ENCODE measurements at places on chromosomes 6 and 20. TPM values are rescaled to one million over a fixed set of nuclear protein-coding genes. Genes with fewer than 3 reads are reported as not detected.

ZNF831 gene
- not detected for total RNA-seq

FAM209A gene
- 0.95 TPM for total RNA-seq

NEDD9 gene
- 18.2 TPM for total RNA-seq

C6orf62 gene
- 334 TPM for total RNA-seq

PERP gene
- total RNA-seq: 103 TPM

TIAM2 gene
- 12.9 TPM for total RNA-seq

RIMS1 gene
- 1.4 TPM for total RNA-seq

TRAPPC3L gene
- total RNA-seq: not detected

TMEM217 gene
- total RNA-seq: 0.99 TPM

TEAD3 gene
- 27.3 TPM for total RNA-seq

DNA sequence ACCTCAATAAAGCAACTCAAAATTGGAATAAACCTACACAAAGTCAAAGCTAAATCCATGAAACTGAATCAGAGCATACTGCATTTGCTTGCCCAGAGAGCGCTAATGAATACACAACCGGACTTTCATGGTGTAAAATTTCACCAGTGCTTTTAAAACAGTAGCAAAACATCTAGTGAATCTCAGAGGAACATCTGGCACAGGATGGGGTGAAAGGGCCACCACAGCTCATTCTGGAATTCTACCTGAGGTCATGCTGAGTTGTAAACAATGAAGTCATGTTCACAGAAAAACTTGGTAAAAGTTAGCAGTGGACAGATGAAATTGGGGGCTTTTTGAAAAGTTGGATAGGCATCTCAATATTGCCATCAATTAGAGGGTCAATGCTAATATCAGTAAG is 125.6 kb upstream of the STXBP5 start:
- no peak overlapping the region for H3K4me3 ChIP-seq
- H3K27me3 ChIP-seq: no peaks in the 10 kb centered on the region
- no peaks in the 10 kb centered on the region for H3K36me3 ChIP-seq
- DNase-seq: no peak

DNA sequence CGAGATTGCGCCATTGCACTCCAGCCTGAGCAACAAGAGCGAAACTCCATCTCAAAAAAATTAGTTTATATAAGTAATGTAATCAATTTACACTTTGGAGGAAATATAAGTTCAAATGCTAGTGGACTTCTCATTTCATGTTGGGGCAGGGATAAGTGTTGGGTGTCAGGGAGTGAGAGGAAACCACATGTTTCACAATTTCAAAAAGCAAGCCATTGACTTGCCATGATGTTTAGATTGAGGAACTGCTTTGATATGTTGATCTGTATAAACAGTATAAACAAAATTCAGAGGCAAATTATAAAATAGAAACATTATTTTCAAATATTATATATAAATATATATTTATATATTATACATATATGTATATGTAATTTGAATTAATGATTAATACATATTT is 42.7 kb downstream of the FILIP1 start:
- H3K4me1 ChIP-seq: no peaks in the 10 kb centered on the region
- H3K27me3 ChIP-seq: no peaks in the 10 kb centered on the region
- H3K4me3 ChIP-seq: no peak overlapping the region

GRCh38 chr6:38033442-38033982 is 214.0 kb downstream of the ZFAND3 start:
- no peak for DNase-seq
- H3K27ac ChIP-seq: no peak overlapping the region
- peaks cover 27% of the 10 kb centered on the region for H3K4me1 ChIP-seq
- H3K27me3 ChIP-seq: no peaks in the 10 kb centered on the region
- H3K36me3 ChIP-seq: no peaks in the 10 kb centered on the region

GRCh38 chr6:115617031-115617430 is 443.7 kb downstream of the FRK start:
- H3K36me3 ChIP-seq: no peaks in the 10 kb centered on the region
- no peak overlapping the region for H3K27ac ChIP-seq
- no peak for DNase-seq
- H3K4me1 ChIP-seq: no peaks in the 10 kb centered on the region
- no peaks in the 10 kb centered on the region for H3K27me3 ChIP-seq

DNA sequence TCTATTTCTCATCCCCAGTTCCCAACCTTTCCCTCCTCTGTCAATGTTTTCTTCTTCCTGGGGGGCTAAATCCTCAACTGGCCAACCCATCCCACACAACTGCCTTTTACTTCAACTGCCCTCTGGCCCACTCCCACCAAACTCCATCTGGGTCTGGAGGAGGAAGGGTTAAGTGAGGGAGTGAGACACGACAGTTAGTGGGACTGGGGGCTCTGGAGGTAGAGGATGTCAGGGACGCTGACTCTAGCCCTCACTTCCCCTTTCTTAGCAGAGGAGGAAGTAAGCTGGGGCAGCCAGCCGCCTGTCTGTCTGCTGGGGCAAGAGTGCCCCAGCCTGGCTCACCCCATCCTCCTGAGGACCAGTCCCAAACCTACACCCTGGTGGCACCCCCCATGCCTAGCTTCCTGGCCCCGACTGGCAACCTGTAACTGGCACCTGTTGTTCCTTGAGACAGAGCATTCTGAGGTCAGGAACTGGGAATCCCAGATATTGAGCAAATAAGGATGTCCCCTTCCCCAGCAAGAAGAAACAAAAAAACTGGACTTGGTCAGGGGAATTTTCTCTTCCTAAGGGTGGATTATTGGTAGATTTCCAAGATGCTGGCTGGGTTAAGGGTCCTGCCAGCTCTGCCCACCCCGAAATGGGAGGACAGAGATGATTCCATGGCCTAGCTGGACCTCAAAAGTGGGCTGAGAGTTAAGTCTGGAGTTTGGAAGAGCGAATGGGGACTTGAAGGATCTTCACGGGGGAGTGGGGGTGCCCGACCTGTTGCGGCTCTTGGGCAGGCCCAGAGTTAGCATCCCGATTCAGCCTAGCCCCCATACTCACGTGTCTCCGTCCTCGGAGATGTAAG is 971 bp downstream of the NFKBIE start:
- DNase-seq: peak; percentile 43
- peak overlapping the region; percentile 80 for H3K27ac ChIP-seq
- H3K36me3 ChIP-seq: peaks cover 53% of the 10 kb centered on the region
- peaks cover 39% of the 10 kb centered on the region for H3K4me1 ChIP-seq

- H3K27ac ChIP-seq: no peak overlapping the region
- no peak for DNase-seq
- no peaks in the 10 kb centered on the region for H3K27me3 ChIP-seq
- H3K36me3 ChIP-seq: no peaks in the 10 kb centered on the region
- no peak overlapping the region for H3K4me3 ChIP-seq
These were observed 499.4 kb downstream of the MAFB start for GRCh38 chr20:40189621-40190020.

DNA sequence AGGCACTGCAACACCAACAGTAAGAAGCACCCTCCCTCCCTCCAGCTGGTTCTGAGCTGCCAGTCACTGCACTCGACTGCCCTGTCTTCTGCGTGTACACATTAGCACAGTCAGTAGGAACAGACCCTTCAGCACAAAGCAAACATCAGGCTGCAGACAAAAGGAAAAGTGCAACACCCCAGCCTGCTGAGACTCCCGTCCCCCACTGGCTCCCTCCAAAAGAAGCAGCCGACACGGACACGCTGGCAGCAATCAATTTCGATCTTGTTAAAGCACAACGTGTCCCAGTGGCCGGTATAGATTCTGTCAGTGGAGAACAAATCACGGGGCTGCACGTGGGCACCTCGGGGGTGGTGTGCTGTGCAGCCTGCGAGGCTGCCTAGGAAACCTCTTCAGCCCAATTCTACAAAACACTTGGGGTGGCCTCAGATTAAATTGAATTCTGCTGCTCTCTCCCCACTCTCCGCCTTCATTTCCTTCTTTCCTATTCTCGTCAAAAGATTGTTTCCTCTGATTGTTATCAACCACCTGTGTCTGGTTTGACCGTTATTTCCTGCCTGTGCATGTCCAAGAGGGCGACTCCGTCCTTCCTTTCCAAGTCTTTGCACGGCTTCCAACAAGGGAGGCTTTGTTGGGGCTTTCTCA is 38.7 kb downstream of the TRAF3IP2 start:
- H3K27me3 ChIP-seq: no peaks in the 10 kb centered on the region
- H3K4me3 ChIP-seq: no peak overlapping the region
- DNase-seq: no peak
- H3K4me1 ChIP-seq: no peaks in the 10 kb centered on the region

- no peak overlapping the region for H3K27ac ChIP-seq
- DNase-seq: no peak
- no peaks in the 10 kb centered on the region for H3K36me3 ChIP-seq
- no peak overlapping the region for H3K4me3 ChIP-seq
These were observed 132.3 kb downstream of the PXDC1 start for GRCh38 chr6:3619201-3619600.

DNA sequence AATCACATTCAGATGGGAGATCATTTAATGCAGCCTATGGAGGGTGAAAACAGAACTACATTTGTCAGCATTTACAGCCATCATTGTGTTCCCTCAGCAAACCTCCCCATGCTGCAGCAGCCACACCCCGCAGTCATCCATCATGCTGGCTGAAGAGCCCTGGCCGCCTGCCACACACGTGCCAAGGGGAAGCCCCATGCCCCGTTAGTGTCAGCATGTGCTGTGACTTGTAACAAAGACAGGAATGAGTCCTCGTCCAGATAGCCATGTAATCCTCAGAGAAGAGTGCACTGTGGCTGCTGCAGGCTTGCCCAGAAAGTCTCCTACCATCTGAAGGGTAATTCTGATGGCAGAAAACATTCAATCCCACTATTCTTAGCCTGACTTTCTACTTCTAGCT is 1097.8 kb downstream of the KIF16B start:
- no peaks in the 10 kb centered on the region for H3K4me1 ChIP-seq
- DNase-seq: peak; percentile 20
- H3K27me3 ChIP-seq: no peaks in the 10 kb centered on the region

DNA sequence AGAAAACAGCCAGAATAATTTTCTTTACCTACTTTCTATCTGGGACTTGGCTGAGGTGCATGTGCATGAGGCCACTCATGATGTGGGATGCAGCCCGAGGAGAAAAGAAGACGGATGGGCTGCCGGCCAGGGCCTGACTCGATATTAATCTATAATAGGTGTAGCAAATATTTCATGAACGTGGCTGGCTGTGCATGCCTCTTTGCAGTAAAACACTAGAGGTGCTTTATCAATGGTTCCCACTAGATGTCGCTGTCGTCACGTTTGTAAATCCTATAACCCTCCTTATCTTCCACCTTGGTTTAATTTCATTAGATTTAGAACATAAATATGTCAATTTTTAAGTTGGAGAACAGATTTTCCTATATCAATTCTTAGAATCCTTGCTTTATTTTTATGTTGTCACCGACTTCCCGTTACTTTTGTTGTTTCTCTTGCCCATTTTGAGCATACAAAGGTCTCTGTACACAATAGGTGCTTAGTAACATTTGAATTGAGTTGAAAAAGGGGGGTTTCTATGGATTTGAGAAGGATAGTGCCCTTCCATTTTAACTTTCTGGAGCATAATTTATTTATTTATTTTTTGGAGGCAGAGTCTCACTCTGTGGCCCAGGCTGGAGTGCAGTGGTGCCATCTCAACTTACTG is 19.6 kb upstream of the FERMT1 start:
- peak; percentile 40 for DNase-seq
- no peak overlapping the region for H3K4me3 ChIP-seq
- peaks cover 12% of the 10 kb centered on the region for H3K27me3 ChIP-seq
- H3K4me1 ChIP-seq: no peaks in the 10 kb centered on the region
- H3K36me3 ChIP-seq: no peaks in the 10 kb centered on the region

DNA sequence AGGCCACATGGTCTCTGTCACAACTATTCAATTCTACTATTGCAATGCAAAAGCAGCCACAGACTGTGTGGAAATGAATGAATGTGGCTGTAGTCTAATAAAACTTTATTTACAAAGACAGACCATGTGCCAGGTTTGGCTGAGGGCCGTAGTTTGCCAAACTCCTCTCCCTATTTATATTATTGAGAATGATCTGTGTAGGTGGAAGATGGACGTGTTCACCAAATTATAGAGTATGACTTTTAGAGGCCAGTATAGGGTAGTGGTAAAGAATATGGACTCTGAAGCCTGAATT is 125.7 kb upstream of the MYLIP start:
- no peak overlapping the region for H3K4me3 ChIP-seq
- H3K4me1 ChIP-seq: no peaks in the 10 kb centered on the region
- peaks cover 57% of the 10 kb centered on the region for H3K27me3 ChIP-seq

GRCh38 chr6:116280161-116280932 is 617 bp upstream of the TSPYL1 start:
- peaks cover 39% of the 10 kb centered on the region for H3K36me3 ChIP-seq
- peak overlapping the region; percentile 66 for H3K27ac ChIP-seq
- DNase-seq: no peak
- peaks cover 38% of the 10 kb centered on the region for H3K4me1 ChIP-seq
- H3K27me3 ChIP-seq: no peaks in the 10 kb centered on the region

- no peaks in the 10 kb centered on the region for H3K36me3 ChIP-seq
- no peaks in the 10 kb centered on the region for H3K27me3 ChIP-seq
- no peak overlapping the region for H3K27ac ChIP-seq
- H3K4me3 ChIP-seq: no peak overlapping the region
These were observed 511.1 kb downstream of the TENT5A start for GRCh38 chr6:81241126-81242041.

DNA sequence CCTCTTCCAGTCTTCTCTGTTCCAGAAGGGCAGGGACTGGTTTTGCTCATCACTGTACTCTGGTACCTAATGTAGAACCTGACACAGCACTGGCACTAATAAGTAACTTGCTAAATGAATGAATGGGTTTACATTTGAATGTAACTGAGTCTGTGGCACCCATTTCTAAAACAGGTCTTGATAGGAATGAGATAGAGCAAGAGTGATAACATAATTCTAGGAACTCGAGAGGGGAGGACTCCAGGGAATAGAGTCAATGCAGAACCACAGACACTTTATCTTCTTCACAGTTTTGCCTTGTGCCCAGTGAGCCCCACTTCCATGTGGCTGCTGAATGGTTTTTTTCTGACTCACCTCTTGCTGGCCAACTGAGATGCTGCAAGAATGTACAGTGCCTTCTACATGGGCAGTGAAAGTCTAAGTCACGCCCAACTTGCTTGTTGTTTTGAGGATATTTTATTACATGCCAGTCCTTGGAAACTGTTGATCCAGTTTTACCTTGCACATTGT is 61.1 kb downstream of the TBC1D7 start:
- H3K4me1 ChIP-seq: peaks cover 16% of the 10 kb centered on the region
- no peak for DNase-seq
- H3K27me3 ChIP-seq: peaks cover 5% of the 10 kb centered on the region
- H3K4me3 ChIP-seq: no peak overlapping the region
- H3K36me3 ChIP-seq: no peaks in the 10 kb centered on the region

All from Calu3 (cell line).